ENCODE measurements at places on chromosomes 16 and 17.

- no peak for DNase-seq
These were observed 255.6 kb downstream of the HS3ST3A1 start for GRCh38 chr17:13346081-13346533.

DNA sequence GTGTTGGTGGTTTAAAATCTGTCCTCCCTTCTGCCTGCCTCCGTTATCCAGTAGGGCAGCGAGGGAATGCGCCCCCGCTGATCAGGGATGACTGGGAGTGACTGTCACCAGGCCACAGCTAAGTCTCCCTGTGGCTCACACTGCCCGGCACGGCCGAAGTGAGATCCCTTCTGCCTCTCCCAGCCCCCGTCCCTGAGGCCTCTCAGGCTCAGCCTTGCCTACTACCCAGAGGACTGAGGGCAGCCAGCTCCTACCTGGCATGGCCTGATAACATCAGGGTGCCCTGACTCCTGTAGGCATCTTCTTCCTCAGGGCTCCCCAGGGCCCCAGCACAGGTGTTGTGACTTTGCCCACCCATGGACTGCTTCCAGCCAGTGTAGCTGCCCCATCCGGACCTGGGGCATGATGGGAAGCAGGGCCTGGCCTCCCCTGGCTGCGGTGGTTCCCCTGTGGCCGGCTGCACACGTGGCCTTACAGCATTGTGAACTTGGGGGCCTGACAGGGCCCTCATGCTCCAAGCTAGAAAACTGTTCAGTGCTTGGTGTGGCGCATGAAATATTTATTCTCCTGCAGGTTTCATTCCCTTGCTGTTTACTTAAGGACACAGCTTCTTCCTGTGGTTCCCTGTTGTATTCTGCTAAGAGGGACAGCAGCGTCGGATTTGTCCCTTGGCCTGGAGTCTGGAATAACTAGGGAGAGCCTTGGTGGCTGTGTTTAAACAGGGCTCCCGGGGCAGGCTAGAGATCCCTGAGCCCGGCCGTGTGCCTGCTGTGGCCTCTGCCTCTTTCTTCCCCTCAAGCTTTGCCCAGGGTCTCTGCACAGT lies 30.0 kb downstream of the GINS2 start:
- no peak for DNase-seq

- no peak for DNase-seq
These were observed 148.6 kb downstream of the KIF2B start for GRCh38 chr17:53971361-53971760.

DNA sequence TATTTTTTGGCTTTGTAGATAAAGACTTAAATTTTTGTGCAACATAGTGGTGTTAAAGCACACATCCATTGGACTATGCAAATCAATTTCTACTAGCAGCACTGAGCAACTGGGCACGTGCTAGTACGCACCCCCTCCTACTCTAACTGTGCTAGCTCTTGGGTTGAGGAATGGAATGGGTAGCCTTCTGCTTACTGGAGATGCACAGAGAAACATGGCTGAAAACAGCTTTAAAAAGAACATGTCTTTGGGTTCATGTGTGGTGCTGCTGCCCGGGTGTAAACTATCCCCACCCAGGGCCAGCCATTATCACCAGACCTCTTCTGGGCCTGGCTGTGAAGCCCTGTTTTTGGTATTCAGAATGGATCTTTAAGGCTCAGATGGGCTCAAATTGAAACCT lies 7.3 kb downstream of the ESRP2 start:
- no peak for DNase-seq

Measured in activated T-cell treated with anti-CD3 and anti-CD28 coated beads for 48 hours (primary cell).